Frontal cortex (tissue), 4 donors: ENCODE measurements at places on chromosomes 1 and 21. TPM values are rescaled to one million over a fixed set of nuclear protein-coding genes. Genes with fewer than 3 reads are reported as not detected.

DNA sequence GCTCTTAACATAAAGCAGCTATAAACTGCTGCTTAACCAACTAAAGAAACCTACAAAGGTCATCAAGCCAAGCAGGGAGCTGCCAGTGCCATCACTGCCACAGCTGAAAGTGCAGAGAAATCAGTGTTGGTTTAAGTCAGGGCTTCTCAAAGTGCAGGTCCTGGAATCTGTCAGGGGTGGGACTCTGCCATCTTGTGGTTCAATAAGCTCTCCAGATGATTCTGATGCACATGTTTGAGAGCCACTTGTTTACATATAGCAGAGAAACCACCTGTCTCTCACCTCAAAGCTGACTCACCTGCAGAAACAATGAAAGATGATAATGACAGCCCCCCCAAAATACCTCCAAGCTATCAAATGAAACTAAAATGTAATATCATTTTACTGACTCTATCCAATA, 49.3 kb downstream of the SH3GLB1 start:
- DNase-seq = no peak

AMY1C gene
- not detected for total RNA-seq

DNA sequence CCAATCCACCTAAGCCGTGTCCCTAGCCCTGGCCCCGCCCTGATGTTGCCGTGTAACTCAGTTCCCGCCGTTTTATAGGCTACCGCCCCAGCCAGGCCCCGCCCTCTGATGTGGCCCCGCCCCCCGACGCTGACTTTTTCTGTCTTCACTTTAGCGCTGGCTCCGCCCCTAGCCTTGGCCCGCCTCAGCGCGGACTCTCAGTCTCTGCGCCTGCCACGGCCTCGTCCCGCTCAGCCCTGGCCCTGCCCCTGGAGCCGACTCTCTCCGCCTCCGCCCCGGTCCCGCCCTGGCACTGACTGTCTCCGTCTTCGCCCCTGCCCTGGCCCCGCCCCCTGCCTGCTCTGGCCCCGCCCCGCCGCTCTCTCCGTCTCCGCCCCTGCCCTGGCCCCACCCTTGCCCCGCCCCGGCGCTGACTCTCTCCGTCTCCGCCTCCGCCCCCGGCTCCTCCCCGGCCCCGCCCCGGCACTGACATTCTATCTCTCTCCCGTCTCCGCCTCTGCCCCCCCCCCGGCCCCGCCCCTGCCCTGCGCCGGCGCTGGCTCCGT, 5.2 kb downstream of the MATN1 start:
- peak; percentile 87 for DNase-seq

DNA sequence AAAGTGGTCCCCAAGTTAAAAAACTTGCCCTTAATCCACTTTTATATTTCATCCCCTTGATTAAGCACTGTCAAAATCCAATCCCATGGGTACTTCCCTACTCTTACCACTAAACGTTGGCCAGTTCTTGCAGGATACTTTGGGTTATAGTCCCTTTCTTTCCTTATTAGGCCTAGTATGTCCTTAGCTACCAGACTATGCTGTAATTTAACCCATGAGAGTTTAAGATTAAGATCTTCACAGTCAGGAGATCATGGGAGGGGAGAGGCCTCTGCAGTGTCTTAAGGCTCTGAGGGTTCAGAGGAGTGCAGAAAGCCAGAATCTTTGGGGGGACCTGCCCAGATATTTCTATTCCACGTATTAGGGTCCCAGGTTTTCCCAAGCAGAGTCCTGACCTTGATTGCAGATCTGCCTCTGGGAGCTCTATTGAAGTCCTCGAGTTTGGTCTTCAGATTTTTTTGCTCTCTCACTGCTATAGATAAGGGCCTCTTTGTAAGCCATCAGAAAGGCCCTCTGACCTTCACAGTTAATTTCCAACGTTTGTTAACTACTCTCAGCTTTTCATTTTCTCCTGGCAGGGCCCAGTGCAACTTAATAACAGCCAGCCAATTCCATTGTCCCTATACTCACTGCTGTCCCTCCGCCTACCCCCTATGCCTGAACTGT, 9.0 kb upstream of the CGN start:
- DNase-seq = no peak

SH3D21 gene
- 0.82 TPM for total RNA-seq

CDC42BPA gene
- total RNA-seq = 154 TPM

TMEM222 gene
- total RNA-seq = 19.6 TPM

KCNC4 gene
- 2.4 TPM for total RNA-seq

GRCh38 chr1:152654110-152654509, 9.1 kb upstream of the LCE2D start:
- DNase-seq = no peak

DNA sequence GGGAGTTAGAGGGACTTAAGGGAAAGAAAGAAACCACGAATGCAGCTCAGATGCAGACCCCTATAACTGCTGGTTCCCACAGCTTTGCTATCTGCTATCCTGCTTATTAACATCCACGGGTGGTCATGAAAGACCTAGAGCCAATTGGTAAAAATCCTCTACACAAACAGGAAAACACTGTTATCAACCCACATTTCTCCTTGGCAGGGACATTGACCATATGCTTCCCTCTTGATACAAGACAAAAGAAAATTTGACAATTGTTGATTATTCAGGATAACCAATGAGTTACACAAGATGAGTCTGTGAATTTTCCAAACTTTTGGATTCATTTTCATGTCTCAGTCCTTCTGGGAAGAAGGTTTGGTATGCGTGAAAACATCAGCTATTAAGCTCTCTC, 90.4 kb downstream of the TIAM1 start:
- DNase-seq = no peak

DNA sequence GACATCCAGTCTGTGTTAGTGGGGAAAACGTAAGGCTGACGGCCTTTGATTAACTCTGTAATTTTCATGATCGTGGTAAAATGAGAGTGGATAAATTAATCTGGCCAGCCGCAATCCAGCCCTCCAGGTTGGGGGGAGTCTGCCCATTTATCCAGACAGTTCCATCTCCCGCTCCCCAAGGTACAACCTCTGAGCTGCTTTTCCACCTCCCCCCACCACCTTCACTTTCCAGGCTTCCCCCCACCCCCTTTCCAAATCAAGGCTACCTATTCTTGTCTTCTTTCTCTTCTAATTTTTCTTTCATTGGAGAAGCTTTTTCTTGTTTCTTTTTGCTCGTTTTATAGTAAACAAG, 6.0 kb downstream of the MIER1 start:
- DNase-seq = no peak

SPRR1A gene
- not detected for total RNA-seq

C1orf226 gene
- 0.82 TPM for total RNA-seq
